ENCODE measurements at places on chromosomes 12 and 14.

DNA sequence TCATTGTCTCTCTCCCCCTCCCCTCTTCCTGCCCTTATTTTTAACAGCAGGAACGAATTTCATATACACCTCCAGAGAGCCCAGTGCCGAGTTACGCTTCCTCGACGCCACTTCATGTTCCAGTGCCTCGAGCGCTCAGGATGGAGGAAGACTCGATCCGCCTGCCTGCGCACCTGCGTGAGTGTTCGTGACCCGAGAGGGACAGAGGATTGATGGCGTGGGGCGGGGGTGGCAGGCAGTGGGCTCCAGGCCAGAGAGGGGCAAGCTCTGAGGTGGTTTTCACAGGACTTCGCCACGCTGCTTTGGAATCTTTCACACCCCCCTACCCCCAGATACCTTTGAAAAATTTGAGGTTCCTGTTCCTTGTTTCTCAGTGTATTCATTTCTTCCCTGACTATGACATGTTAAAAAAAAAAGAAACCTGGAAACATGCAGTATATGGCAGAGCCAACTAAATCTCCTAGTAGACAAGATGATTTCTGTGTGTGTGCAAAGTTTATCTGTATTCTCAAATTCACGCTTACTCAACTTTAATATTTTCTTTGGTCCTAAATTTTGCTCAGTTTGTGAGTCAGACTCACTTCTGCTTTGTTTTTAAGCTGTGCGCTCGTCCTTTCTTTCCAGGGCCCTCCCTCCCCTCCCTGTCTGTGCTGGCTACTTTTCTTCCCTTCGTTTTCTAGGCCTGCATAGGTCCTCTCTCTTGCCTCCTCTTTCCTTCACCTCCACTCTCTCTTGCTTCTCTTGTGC, 103.1 kb downstream of the ETV6 start:
- DNase-seq, result no peak

- no peak for DNase-seq
Observed at GRCh38 chr12:5518584-5519365, 86.9 kb downstream of the NTF3 start.

GRCh38 chr12:68374307-68374982, 42.3 kb upstream of the MDM1 start:
- DNase-seq, result peak; percentile 46

DNA sequence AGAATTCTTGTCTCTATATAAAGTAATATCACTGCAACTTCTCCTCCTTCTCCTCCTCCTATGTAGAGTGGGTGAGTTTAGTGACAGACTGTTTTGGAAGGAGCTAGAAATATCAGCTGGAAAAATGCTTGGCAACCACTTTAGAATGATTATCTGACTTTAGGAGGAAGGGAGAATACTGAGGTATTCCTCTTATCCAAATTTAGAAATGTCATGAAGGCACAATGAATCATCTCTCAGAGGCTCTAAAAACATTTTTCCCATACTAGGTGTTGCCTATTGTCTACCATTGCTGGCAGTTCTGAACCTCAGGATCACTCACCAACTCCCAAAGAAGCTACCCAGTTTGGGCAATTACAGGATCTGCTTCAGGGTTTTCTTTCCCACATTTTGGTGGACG, 306.6 kb upstream of the ATP2B1 start:
- no peak for DNase-seq

DNA sequence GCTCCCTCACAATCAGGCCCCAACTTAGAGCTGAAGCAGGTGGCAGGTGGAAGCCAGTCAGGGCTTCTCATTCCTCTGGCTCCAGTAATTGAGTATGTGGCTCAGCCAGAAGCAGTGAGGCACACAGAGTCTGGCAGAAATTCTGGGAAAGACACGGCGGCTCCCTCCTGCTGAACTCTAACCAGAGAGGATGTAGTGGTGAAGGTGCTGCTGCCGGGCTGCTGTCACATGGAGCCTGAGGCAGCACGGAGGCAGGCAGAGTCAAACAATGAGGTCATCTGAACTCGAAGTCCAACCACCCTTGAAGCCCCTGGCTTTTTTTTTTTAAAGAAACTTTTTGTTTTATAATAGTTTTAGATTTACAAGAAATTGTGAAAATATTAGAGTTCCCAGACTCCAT, 33.4 kb upstream of the SMOC1 start:
- no peak for DNase-seq

- DNase-seq, result no peak
Observed at GRCh38 chr12:93097417-93097816, 168.3 kb upstream of the EEA1 start.

DNA sequence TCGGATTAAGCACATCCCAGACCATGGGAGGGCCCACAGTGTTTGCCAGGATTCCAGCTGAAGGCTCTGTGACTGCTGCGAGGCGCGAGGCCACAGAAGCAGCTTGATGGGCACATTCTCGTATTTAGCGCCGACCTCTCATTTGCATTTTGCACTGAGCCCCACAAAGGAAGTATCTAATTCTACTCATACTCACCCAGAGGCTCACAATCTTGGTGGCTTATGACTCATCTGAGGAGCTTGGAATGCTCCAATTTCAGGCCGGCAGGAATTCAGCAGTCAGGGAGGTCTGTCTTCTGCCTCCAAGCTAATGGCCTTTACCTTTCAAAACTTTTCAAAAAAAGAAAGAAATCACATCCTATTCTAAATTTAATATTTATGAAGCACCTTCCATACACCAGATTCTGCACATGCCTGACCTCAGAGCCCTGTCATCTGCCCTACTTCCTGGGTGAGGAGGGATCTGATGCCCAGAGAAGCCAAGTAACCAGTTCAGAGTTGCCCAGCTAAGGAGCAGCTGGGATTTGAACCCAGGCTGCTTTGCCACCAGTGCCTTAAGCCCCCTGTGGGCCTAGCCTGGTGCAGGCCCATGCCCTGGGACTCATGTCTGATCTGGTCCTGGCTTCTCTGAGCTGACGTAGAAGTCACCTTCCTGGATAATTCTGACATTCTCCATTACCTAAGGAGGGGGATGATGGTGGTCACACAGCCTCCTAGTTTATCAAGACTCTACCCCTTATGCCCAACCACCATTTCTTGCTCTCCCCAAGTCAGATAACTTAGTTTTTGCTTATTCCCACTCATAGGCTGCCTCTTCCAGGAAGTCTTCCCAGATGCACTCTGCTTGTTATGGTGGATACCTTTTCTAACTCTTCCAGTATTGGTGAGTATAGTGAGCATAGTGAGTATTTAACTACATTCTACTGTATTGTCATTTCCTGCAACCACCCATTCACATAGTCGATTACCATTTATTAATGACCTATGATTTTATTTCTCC, 198.9 kb downstream of the RBM19 start:
- no peak for DNase-seq

DNA sequence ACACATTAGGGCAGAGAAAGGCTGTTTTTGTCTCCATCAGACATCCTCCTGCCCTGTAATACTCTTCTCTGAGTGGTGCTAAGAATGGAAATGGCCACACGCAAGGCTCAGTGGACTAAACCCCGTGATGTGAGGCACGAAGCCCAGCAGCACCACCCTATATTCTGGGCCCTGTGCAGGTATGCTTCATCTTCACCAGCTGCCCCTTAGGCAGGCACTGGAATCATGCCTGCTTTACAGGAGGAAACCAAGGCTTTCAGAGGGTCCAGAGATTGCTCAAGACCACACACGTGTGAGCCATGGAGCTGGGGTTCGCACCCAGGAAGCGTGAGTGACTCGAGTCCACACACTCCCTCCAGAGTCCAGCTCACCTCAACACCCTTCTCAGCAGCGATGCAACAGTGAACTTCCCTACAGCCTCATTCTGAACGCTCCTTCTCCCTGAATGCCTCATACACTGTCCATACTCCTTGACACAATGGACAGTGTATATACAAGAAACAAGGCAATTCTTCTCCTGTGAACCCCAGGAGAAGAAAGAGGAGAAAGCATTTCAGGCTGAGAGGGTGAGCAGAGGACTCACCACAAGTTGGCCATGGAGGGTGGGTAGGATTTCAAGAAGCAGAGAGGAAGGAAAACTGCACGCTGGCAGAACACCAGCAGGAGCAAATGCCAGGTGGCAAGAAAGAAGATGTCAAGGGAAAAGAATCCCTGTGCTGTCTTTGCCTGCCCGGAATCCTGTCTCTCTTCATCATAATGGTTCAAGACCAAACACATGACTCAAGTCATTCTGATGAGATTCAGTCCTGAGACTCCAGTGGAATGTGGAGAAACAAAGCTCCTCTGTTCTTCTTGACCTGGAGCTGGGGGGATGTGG, 39.1 kb downstream of the NT5DC3 start:
- no peak for DNase-seq

Measured in activated T-cell treated with anti-CD3 and anti-CD28 coated beads for 24 hours (primary cell).